ENCODE measurements at places on chromosomes 4 and X. TPM values are rescaled to one million over a fixed set of nuclear protein-coding genes. Genes with fewer than 3 reads are reported as not detected.

SCRG1 gene
- 0.14 TPM for total RNA-seq

VCX gene
- 10.2 TPM for total RNA-seq

DNA sequence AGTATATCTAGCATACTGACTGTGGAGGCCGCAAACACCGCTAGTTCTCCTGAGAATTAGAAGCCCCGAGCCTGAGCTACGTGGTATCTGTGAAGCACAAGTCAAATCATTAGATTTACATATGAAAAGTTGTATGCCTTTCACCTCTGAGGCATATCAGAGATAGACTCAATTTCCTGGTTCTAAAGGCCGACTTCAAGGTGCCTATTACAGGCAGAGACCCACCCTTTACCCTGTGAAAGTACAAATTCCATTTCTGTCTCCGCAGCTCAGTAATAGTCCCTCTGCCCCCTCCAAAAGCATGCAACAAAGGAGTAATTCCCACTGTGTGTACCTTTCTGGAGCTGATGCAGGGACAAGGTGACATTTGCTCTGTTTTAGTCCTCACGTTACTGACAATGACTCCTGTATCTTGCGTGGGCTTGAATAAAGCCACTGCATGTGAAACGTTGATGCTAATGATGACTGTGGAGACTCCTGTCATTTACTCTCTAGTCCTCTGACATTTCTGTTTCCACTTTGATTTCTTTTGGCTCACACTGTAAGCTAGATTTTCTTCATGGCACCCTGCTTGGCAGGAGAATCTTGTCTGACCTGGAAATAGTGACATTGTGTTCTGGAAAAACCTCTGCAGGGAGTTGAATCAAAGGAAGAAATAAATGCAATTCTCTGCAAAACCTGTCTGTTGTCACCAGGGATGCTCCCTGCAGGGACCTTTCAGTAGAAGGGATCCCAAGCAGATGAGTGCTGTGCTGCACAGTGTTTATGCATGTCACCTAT is 273.2 kb upstream of the EMCN start:
- DNase-seq, result no peak

GRCh38 chr4:89617317-89617716 is 219.6 kb downstream of the SNCA start:
- DNase-seq, result no peak

GRCh38 chr4:7782783-7783182 is 156.9 kb downstream of the AFAP1 start:
- no peak for DNase-seq

GAGE1 gene
- 9.8 TPM for total RNA-seq

GRCh38 chr4:11535333-11535732 is 106.6 kb upstream of the HS3ST1 start:
- no peak for DNase-seq

- no peak for DNase-seq
These were observed 9.8 kb upstream of the TAB3 start for GRCh38 chrX:30898886-30899285.

GRCh38 chr4:102780476-102781144 is 19.8 kb upstream of the MANBA start:
- DNase-seq, result no peak

UNC5C gene
- total RNA-seq, result 15.5 TPM

GRCh38 chrX:37347420-37347819 is 1.7 kb upstream of the PRRG1 start:
- DNase-seq, result no peak

SGMS2 gene
- 53.6 TPM for total RNA-seq

- no peak for DNase-seq
These were observed 102.8 kb downstream of the GLUD2 start for GRCh38 chrX:121150217-121150616.

DNA sequence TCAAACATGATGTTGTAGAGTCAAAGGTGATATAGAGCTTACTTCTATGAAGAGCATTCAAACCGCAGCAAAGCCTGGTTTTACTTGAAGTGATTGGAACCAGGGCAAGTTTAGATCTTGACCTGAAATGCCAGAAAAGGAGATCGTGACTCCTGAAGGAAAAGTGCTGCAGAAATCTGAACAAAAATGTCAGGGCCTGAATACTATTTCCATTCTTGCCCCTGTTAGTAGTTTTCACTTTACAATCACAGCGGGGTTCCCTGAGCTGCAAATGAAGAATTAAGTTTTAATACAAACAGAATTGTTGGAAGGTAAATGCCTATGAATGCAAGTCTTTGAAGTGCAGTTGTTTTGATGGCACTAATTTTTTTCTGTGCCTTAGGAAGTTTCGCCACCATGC is 4.1 kb downstream of the SLIT2 start:
- DNase-seq, result no peak

DNA sequence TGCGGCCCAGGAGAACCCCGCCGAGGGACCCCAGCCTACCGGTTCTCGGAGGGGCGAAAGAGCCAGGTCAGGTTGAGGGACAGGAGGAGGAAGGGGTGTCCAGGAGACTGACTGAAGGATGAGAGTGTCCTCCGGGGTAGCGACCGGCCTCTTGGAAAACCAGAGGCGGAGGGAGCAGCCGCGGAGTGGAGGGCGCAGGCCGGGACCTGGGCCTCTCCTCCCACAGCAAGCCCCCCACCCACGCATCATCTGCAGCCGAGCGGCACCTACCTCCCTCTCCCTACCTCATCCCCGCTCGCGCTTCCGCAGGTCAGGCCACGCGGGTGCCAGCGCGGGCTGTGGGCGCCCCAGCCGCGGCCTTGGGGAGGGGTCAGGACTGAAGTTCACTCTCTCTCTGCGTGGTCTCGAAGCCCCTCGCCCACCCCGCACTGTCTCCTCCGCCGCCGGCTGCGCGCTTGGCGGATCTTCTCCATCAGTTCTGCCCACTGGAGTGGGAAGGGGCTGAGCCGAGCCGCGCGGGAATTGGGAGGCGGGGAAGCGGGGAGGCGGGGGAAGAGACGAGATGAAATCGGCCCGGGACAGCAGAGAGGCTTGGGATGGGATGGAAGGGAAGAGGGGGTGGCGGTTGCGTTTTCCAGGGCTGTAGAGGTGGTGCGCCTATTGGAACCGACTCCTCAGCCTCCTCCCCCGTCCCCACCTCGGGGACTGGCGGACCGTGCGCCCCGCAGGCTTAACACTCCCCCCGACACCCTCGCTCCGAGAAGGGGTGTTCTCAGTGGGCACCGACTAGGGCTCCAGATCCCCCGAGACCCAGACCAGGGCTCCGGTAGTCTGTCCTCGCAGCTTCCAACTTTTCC is 1.8 kb downstream of the NLGN4X start:
- no peak for DNase-seq

- DNase-seq, result peak; percentile 77
These were observed 28.2 kb upstream of the TLR2 start for GRCh38 chr4:153655928-153656327.

GIMD1 gene
- total RNA-seq, result not detected

DNA sequence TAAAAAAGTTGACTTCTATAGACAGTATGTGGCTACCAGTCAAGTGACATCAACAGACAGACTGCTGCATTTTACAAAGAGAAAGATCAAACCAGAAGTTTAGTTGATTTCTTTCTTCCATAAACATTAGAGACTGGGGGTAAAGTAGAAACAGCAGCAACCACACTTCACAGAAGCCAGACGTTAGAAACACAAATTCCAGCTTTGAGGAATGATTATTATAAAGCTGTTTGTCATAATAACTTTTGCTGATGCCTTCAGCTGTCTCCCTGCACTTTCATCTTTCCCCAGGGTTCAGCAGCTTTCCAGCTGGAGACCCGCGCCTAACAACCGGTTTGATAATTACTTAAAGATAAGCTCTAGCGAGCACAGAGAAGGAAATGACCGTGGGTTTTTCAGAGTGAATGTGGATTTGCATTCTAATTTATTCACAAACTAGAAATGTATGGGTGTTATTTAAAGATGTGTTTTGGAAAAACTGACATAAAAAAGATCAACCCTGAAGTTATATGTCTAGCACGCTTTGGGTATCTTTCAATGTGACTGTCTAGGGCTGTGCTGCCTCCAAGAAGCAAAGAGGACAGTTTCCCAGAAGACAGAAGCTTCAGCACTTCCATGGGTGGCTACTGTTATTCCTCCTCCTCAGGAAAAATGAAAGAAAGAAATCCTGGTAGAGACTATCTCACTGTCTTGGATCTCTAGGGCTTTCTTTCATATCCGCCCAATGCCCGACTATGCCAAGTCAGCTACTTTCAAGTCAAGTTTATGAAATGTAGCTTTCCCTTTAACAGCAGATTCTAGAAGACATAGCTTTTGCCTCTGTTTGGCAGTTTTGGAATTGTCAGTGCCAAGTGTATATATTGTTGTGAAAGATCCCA is 15.0 kb upstream of the ENAM start:
- DNase-seq, result no peak

SPACA5 gene
- not detected for total RNA-seq

DNA sequence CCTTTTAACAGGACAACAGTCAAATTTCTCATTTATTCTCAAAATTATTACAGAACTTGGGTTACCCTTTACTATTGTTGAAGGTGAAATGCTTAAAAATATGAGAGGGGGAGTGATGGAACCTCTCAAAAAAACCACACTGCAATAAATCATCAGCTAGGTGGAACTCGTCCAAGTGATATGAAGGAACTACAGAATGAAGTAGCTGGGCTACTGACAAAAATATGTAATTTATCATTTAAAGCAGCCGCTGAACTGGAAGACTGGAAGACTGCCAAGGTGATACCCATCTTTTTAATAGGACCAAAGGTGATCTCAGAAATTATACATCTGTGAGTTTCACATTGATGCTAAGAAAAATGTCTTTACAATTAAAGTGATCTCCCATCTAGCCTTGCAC is 597.7 kb upstream of the TENM3 start:
- no peak for DNase-seq

DNA sequence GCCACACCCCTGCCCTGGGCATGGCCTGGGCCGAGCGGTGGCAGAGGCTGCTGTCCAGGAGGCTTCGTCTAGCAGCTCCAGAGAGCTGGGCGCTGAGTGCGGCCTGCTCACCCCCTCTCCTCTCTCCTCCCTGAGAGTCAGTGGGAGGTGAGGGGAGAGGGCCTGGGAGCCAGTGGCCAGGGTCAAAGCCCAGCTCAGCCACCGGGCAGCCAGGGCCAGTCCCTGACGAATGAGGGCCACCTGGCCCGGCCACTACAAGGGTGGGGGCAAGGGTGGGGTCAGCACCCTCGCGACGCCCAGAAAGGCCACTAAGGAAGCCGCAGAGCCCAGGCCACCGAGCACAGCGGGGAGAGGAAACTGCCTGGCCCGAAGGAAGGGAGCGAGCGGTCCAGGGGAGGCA is 131.7 kb downstream of the FAM53A start:
- DNase-seq, result no peak

FAM133A gene
- not detected for total RNA-seq

GRCh38 chrX:130094696-130095095 is 15.6 kb downstream of the ELF4 start:
- no peak for DNase-seq

EVC gene
- 55.7 TPM for total RNA-seq

GRCh38 chrX:120662662-120663061 is 32.8 kb upstream of the C1GALT1C1 start:
- DNase-seq, result no peak

- peak; percentile 16 for DNase-seq
These were observed 76.7 kb downstream of the SCD5 start for GRCh38 chr4:82721819-82722423.

DNA sequence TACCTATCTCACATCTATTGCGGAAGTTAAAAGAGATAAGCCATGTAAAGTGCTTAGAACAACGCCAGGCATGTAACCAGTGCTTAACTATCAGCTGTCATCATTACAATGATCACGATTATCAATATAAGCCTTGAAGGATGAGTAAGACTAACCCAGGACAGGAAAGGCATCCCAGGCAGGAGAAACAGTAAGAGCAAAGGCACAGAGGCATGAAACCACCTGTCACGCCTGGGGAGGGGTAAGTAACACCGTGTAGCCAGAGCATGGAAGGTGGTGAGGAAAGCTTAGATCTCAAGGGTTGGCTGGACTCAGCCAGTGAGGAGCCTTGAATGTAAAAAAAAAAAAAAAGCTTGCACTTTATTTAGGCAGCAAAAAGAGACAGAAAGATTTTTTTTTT is 71.7 kb upstream of the NOCT start:
- DNase-seq, result no peak

HSFX2 gene
- not detected for total RNA-seq

COL4A5 gene
- total RNA-seq, result 35.1 TPM

DNA sequence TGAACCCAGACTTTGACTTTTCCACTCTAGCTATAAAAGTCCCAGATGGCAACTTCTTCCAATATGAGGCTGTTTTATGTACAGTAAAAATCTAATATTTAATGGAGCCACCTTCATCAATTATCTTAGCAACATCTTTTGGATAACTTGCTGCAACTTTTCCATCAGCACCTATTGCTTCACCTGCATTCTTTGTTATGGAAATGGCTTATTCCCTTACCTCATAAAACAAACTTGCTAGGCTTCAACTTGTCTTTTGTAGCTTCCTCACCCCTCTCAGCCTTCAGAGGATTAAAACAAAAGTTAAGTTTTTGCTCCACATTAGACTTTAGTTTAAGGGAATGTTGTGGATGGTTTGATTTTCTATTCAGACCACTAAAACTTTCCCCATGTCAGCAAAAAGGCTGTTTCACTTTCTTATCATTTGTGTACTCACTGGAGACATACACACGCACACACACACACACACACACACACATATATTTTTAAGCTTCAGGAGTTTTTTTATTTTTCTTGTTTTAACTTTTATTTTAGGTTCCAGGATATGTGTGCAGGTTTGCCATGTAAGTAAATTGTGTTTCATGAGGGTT is 1296.1 kb upstream of the PABPC4L start:
- no peak for DNase-seq

MSX1 gene
- total RNA-seq, result 2.2 TPM

CHIC2 gene
- 84.8 TPM for total RNA-seq

- DNase-seq, result no peak
These were observed 899.3 kb downstream of the STIM2 start for GRCh38 chr4:27759611-27760575.

DNA sequence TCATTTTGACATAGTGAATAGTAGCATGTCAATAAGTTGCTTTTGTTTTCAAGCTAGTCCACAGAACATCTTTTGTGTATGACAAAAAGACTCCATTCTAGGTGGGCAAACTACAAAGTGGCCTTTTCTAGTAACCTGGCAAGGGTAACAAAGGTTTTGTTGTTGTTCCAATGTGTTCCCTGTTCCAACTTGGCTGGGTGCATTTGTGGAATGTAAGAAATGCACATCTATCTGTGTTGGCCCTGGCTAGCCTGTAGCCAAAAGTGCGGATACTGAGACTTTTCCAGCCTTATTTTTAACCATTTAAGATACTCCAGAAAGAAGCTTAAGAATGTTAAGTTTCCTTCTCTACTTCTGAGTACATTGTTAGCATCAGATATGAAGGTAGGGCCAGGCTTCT is 118.7 kb upstream of the CHRDL1 start:
- peak; percentile 3 for DNase-seq

SPATA4 gene
- total RNA-seq, result 10.2 TPM

DNA sequence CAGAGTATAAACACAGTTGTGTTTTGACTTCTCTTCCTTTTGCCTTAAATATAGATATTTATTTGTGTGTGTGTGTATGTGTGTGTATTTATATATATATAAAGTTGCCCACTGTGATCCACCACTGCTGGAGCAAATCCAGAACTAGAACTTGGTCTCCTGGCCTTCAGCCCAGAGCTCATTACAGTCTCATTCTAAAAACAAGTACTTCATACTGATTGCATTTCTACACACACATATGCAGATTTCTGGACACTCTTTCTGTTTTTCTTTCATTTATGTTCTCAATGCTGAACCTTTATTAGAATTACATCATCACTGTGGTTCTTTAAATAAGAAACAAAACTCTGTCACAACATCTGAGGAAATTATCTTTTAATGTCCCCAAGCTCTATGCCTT is 381 bp downstream of the TXK start:
- no peak for DNase-seq

GRCh38 chrX:120462370-120462769 is 6.7 kb downstream of the LAMP2 start:
- DNase-seq, result no peak

GRCh38 chr4:19924761-19925160 is 326.9 kb upstream of the SLIT2 start:
- DNase-seq, result no peak

Measured in prostate gland (tissue), 2 donors.